T1000 (cell line): ENCODE measurements at places on chromosomes 4 and X.

DNA sequence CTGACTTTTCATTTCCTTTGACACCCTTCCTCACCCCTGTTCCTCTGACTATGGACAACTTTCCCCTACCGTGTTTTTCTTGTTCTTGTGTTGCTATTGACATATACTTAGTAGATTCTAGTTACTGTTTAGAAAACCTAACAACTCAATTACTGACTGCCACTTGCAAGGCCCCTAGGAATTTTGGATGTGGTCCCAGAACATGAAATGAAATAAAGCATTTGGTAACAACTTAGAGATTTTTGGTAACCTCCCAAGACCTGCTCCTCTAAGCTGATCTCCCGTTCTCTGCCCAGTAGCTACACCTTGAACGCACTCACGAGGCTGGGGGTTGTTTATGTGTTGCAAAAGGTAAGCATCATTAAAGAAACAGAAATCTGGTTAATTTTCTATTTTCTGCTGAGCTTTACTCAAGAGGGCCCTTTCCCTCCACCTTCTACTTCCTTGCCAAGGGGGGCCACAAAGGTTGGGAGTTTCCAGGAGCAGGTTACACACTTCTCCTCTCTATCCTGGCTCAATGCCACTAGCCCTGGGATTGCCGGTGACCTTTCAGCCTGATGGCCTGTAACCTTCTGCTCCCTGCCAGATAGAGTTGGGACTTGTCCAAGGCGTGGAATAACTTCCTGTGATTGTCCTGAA, 20.5 kb downstream of the GAB3 start:
- no peak for DNase-seq

- DNase-seq, result no peak
These were observed 114.6 kb upstream of the PUDP start for GRCh38 chrX:7262551-7262950.

GRCh38 chr4:100581337-100581736, 63.5 kb upstream of the EMCN start:
- DNase-seq, result no peak

DNA sequence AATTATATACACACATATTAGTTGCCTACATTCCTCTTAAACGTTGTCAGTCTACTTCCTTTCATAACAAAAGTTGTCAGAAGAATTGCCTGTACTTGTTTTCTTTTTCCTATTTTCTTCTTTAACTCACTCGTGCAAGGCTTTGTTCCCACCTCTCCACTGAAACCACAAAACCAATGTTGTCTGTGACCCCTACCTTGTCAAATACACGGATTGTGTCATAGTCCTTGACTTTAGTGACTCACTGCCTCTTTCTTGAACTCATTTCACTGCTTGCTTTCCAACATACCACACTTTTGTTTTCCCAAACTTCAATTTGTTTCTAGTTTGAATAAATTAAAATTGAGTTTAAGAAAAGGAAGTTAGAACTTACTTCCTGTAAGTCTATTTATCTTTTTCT, 283.9 kb upstream of the AGA start:
- DNase-seq, result no peak

- no peak for DNase-seq
These were observed 13.9 kb upstream of the CDS1 start for GRCh38 chr4:84569009-84569408.

DNA sequence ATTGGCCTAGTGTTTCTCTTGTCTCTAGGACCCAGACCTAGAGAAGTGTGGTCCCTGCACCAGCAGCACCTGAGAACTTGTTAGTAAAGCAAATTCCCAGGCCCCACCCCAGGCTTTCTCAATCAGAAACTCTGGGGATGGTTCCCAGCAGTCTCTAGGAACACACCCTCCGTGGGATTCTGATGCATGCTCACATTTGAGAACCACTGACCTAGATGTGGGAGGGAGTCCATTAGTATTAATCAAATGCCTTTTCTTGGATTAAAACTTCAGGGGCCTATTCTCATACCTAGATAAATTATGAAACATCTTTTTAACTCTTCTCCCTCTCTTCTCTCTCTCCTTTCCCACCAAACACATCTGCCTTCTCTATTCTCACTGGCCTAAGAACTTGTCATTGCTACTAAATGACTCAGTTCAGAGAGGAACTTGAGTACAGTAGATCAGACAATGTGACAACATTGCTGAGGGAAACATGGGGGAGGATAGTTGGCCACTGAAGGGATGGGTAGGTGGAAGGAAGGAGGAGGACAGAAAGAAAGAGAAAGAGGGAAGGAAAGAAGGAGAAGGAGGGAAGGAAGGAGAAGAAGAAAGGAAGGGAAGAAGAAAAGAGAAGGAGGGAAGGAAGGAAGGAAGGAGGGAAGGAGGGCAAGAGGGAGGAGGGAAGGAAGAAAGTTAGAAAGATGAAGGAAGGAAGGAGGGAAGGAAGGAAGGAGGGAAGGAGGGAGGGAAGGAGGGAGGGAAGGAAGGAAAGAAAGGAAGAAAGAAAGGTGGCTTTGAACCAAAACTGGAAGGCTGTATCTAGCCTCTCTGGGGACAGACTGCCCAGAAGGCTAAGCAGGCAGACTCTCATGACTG, 132.7 kb upstream of the MAP3K15 start:
- DNase-seq, result no peak

DNA sequence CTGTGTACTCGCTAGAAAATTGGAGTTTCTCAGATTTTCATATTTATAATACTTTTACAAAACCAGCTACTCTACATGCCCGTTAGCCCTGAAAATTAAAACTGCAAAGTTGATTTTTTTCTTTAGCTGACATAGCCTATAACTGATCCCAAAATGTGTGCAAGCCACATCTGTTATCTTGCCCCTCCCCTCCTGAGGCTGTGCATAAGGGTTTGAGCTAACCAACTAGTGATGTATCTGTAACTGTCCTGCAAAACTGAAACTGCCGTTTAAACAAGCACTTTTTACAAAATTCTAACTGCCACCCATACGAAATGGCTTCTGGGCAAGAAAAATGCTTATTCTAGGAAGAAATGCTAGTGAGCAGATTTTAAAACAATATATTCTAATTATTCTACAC, 59.1 kb downstream of the EDNRA start:
- DNase-seq, result no peak

- DNase-seq, result no peak
These were observed 34.8 kb downstream of the SMPX start for GRCh38 chrX:21723084-21723483.

DNA sequence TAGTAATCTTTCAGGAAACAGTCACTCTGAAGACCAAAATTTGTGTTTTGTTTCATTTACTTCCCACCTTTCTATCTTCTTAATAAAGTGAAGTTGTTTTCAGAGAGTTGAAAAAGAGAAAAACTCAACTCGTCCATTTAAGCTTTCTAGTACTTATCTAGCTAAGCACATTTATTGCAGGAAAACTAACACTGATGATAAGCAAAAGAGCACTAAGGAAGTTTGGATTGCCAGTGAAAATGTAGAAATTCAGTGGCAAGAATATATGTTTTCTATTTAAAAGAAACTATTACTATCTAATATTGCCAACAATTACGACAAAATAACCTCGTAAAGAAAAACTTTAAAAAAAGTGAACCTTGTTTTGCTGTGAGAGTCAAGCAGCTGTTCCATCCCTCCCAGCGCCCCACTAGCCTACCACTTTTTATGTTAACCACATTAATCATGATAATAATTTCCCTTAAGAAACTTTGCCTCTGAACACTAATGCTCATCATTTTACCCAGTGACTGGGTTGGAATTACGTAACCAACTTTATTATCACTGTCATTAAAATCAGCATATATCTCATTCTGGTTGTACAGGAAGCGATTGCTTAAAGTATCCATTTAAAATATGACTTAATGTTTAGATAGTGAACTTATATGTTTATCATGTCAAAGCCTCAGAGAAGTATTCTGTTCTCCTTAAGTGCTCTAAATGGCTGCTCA, 24.8 kb downstream of the SPRY1 start:
- no peak for DNase-seq

- no peak for DNase-seq
These were observed 71.1 kb downstream of the DCLK2 start for GRCh38 chr4:150149381-150149780.

DNA sequence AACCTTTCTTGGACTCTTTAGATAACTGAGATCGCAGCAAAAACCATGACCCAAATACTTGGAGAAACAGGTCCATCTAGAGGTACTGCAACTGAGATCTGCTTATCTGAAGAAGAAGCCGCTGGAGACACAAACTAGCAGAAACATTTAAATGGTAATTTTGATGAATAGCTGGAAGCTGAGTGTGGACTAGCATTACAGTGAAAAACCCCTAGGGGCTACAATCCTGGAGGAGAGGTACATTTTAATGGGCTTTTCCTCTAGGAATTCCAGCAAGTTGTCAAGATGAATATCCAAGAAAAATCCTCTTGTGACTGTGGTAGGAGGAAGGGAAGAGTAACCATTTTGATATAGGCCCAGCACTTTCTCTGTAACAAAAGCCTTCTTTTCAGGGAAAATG, 592.5 kb upstream of the GRIA3 start:
- no peak for DNase-seq

DNA sequence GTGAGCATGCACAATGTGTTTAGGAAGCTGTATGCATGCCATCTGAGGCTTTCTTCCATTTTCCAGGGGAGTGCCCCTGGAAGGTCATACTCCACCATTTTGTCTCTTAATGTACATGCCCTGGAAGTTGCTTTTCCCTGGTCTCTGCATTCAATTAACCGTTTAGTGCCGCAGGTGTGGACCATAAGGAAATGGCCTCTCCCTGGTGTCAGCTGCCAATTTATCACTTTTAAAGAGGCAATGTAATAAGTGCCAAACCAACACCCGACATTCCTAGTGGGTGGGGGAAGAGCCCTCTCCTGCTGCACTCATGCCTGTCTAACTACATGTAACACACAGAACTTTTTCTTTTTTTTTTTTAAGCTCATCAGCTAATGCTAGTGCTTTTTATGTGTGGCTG, 7.1 kb upstream of the BST1 start:
- DNase-seq, result no peak
